ENCODE measurements at places on chromosomes 11 and 22.

GRCh38 chr11:126419801-126420697, 64.6 kb downstream of the ST3GAL4 start:
- no peak for DNase-seq

DNA sequence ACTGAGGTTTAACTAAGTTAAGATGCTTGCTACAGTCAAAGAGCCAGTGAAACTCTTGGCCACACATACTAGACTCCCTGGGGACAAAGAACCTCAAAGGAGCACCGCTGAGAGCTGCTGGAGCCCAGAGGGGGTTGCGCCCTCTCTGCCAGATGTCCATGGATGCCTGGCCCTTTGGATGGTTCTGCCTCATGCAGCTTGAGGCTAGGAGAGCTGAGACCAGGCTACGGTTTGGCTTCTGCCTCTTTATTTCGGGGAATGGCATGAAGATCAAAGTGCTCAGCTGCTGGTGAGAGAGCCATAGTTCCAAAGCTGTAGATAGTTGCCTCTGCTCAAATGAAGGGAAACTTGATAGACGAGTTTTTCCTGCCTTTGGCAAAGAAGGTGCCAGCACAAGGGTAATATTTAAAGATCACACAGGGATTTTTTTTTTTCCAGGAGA, 43.0 kb downstream of the RASSF10 start:
- DNase-seq = no peak

GRCh38 chr22:44188986-44189630, 8.4 kb downstream of the PARVG start:
- DNase-seq = no peak

DNA sequence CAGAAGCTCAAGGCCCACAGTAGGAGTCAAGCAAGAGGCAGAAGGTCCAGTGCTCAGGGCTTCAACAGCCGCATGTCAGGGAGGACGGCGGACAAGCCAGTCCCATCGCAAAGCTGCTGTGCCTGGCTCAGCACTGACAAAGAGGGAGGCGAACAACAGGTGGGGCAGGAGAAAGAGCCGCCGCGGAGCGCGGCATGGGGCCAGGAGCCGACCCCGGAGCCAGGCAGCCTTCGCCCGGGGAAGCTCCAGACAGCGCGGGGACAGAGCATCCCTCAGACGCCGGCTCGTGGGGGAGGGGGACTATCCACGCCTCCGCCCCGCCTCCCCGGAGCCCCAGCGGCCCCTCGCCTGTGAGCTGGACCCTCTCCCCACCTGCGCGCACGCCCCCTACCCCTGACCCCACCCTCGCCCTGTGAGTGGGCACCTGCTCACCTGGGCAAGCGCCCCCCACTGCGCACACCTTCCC, 369 bp downstream of the DHCR7 start:
- DNase-seq = no peak

GRCh38 chr11:18769802-18770456, 21.7 kb downstream of the PTPN5 start:
- no peak for DNase-seq

- no peak for DNase-seq
Observed at GRCh38 chr22:22103078-22103875, 120.7 kb upstream of the TOP3B start.
